ENCODE measurements at places on chromosomes 5 and 9. TPM values are rescaled to one million over a fixed set of nuclear protein-coding genes. Genes with fewer than 3 reads are reported as not detected.
A peak's percentile ranks its signal among the peaks of the same experiment; 100 is the strongest.

- no peak for DNase-seq
Observed at GRCh38 chr5:54615381-54615780, 97.8 kb downstream of the SNX18 start.

GRCh38 chr9:112793213-112793810, 42.8 kb downstream of the SNX30 start:
- DNase-seq = peak; percentile 85

GRCh38 chr9:37369671-37370070, 52.8 kb upstream of the GRHPR start:
- DNase-seq = peak; percentile 89

The TLR4 gene
- 0.51 TPM for polyA plus RNA-seq

- no peak for DNase-seq
Observed at GRCh38 chr5:35218981-35219380, 11.3 kb downstream of the PRLR start.

DNA sequence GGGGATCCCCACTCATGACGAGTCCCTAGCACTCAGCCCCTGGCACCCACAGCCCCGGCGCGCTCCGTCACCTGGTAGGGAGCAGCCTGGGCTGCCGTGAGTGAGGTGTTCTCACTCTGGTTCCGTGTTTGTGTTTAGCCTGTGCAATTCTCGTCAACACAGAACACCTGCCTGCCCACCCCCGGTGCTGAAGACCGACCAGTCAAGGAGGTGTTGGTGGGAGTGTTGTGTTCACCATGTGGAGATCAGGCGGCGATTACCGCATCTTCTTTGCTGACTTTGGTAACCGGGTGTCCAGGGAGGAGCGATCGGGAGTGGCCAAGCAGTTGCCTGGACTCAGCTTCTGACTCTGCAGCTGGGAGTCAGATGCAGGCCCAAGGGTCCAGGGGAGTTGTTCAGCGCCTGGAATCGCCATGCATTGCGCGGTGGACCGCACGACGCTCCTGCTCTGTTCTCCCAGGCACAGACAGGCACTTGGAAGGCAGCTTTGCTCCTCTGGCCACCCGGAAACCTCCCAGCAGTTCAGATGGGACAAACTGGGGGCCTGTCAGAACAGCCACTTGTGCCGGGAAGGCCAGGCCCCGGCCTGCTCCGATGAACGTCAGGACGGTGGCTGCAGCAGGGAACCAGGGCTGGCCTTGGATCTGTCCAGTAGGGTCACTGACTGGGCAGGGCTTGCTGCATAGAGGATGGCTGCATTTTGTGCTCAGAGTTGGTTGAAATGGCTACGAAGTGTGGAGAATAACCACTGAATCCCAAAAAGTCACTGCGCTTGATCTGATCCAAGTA, 28.2 kb downstream of the EXOC3 start:
- no peak for DNase-seq

DNA sequence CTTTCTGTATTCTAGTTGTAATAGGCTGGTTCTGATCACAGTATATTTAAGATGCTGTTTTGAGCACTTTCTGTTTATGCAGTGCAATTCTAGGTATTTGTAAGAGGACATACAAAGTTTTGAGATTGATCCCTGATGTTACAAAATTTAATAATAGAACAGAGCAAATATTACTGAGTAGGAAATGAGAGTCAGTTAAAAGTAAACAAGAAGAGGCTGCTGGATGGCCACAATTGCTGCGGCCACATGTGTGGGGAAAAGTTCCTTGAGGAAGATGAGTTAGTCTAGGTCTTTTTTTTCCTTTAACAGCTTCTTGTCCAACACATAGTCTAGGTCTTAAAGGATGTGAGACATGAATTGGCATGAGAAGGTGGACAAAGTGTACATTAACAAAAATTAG, 11.3 kb downstream of the EHMT1 start:
- no peak for DNase-seq

GRCh38 chr5:177389241-177390169, 5.3 kb downstream of the SLC34A1 start:
- DNase-seq = no peak

The CBY3 gene
- polyA plus RNA-seq = 0.13 TPM

The NR5A1 gene
- not detected for polyA plus RNA-seq

DNA sequence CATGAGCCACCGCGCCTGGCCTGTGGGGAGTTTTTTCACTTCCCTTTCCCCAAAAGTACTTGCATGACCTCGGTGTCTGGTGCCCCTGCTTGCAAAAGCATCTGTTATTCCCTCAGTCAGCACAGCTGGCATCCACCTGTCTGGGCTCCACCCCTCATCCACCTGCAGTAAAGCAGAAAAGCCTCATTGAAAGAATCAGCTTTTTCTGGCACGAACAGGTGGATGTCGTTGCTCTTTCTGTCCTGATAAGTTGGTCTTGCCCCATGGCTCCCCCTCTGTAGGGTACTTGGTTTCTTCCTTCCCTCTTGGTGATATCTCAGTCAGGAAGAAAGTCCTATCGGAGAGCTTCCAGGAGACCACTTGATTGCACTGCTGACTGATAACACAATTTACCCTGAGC, 37.4 kb downstream of the WWC1 start:
- DNase-seq = no peak

- no peak for DNase-seq
Observed at GRCh38 chr9:68969538-68969937, 44.4 kb downstream of the PRKACG start.

DNA sequence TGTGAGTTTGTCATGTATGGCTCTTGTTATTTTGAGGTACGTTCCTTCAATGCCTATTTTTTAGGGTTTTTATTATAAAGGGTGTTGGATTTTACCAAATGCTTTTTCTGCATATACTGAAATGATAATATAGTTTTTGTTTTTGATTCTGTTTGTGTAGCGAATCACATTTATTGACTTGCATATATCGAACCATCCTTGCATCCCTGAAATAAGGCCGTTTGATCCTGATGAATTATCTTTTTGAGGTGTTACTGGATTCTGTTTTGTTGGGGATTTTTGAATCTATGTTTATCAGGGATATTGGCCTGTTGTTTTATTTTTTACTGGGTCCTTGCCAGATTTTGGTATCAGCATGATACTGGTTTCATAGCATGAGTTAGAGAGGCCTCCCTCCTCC, 25.9 kb downstream of the SELENOP start:
- DNase-seq = no peak

- no peak for DNase-seq
Observed at GRCh38 chr5:68368311-68369022, 152.9 kb downstream of the PIK3R1 start.
